ENCODE measurements at places on chromosomes 1 and 21. TPM values are rescaled to one million over a fixed set of nuclear protein-coding genes. Genes with fewer than 3 reads are reported as not detected.

DNA sequence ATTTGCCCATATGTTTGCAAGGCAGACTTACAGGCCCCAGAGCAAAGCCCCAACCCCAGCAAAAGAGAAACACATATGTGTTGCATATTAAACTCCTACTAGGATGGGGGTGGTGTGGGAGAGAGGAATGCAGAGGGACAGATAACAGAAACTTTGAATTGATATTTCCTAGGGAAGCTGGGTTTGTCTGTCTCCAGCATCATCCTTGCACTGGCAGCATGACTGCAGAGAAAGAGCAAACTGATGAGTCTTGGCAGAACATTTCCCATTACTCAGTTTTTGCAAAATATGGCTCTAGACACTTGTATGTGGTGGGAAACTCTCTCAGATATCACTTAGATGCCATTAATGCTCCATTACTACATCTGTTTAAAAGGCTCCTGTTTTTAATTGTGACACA is 43.8 kb upstream of the MARK1 start:
- no peak overlapping the region for H3K27ac ChIP-seq
- H3K4me3 ChIP-seq, result no peak overlapping the region
- H3K27me3 ChIP-seq, result peaks cover 11% of the 10 kb centered on the region

DNA sequence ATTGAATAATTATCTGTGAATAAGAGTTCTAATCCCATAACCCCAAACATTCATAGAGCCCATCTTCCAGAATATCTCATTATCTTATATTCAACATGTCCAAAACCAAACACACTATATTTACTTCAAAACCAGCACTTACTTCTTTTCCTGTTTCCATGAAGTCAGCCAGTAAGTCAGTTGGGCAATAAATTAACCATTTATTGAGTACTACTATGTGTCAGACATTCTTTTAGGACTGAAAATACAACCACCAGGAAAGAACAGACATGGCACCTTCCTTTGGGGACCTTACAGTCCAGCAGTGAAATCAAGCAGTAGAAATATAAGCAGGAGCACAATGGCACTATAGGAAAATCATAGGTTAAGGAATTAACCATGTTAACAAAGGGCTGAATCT is 8.8 kb downstream of the AK5 start:
- H3K27ac ChIP-seq, result no peak overlapping the region
- H3K36me3 ChIP-seq, result no peaks in the 10 kb centered on the region
- DNase-seq, result no peak
- H3K27me3 ChIP-seq, result peaks cover 2% of the 10 kb centered on the region

DNA sequence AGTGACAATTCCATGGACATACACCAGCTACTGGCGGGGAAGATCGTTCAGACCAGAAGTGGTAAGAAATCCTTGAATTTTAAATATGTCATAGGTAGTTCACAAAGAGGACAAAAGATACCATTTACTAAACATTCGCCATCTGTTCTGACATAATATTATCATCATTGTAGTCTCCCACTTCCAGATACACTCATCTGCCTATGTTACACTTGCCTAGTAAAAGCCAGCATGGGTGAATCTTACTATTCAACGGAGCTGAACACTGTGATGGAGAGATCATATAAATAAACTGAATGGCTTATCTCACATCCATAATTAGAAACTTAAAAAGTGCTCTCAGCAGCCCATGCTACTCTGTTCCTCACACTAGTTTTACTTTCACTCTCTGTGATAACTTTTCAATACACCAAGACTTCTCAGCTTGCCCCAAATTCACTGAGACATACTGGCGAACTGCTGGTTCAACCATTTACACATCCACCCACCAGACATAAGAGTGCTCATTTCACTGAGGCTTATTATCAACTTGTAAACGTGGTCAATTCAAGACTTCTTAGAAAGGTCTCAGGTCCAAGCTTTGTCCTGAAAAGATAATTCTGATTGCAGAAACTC is 463 bp upstream of the PRRC2C start:
- no peak for DNase-seq
- H3K4me1 ChIP-seq, result peaks cover 38% of the 10 kb centered on the region
- peaks cover 7% of the 10 kb centered on the region for H3K36me3 ChIP-seq
- peak overlapping the region; percentile 95 for H3K4me3 ChIP-seq
- H3K27me3 ChIP-seq, result no peaks in the 10 kb centered on the region
- H3K27ac ChIP-seq, result peak overlapping the region; percentile 92

The CD5L gene
- total RNA-seq, result not detected

DNA sequence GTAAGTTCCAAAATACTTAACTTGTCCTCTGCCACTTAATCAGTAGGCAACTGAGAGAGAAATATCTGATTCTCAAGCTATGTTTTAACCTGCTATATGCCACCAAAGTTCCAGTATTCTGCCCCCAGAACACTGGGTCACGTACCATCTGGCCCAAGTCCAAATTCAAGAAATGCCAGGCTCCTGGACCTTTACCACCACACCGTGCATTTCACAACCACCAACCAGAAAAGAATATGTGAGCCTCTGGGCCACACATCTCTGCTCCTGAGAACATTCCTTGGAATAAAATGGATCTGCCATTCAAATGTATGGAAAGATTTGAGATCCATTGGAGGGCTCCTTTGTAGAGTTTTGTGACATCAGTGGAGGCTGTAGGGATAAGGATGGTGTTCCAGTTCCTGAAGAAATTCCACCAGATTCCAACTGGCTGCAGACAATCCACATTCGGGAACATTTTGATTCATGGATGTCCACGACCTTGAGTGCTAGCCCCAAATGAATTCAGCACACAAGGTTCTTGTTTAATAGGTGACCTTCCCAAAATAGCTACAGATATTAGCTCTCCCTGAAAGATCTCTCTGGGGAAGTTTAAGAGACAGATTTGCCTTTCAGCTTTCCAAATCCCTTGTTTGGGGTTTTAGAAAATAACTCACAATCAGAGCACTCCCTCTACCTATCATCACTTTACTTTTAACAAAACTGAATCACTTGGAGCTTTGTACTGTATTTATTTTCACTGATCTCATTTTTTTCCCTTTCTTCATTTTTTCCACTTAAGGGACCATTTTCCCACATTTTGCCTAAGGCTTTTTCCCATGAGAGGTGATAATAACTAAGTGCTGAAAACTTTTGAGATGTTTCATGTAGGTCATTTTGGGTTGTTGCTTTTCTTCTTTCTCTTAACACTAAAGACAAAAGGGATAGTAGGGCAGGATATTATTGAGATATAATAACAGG is 128.4 kb upstream of the ZC3H11B start:
- no peaks in the 10 kb centered on the region for H3K27me3 ChIP-seq
- no peaks in the 10 kb centered on the region for H3K36me3 ChIP-seq
- no peak overlapping the region for H3K4me3 ChIP-seq
- no peak for DNase-seq

DNA sequence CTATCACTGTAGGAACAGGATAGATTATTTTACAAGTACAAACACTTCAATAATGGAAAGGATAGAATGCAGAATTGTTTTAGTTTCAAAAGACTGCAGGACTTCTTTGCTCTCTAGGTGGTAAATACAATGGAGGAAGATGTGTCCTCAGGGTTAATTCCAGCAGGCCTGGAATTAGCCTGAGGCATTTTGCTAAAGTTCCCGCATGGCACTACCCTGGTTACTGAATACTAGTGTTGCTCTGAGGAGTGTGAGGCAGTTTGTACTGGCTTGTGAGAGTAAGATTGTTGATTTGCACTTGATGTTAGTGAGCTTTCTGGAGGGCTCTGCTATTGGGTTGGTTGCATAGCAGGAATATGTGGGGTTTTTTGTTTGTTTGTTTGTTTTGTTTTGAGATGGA is 61.4 kb downstream of the FASLG start:
- H3K36me3 ChIP-seq, result peaks cover 5% of the 10 kb centered on the region
- H3K4me1 ChIP-seq, result peaks cover 70% of the 10 kb centered on the region
- H3K4me3 ChIP-seq, result no peak overlapping the region

- peaks cover 14% of the 10 kb centered on the region for H3K4me1 ChIP-seq
- H3K27me3 ChIP-seq, result no peaks in the 10 kb centered on the region
- no peak overlapping the region for H3K4me3 ChIP-seq
- H3K36me3 ChIP-seq, result no peaks in the 10 kb centered on the region
- no peak for DNase-seq
These were observed 1.7 kb downstream of the RLF start for GRCh38 chr1:40162753-40163441.

- H3K27ac ChIP-seq, result no peak overlapping the region
- peaks cover 7% of the 10 kb centered on the region for H3K4me1 ChIP-seq
- H3K27me3 ChIP-seq, result no peaks in the 10 kb centered on the region
- peaks cover 51% of the 10 kb centered on the region for H3K36me3 ChIP-seq
These were observed 61.7 kb downstream of the GPR137B start for GRCh38 chr1:236204039-236204438.

The PLA2G2C gene
- not detected for total RNA-seq

The AHCTF1 gene
- total RNA-seq, result 38.9 TPM

The VHLL gene
- not detected for total RNA-seq

DNA sequence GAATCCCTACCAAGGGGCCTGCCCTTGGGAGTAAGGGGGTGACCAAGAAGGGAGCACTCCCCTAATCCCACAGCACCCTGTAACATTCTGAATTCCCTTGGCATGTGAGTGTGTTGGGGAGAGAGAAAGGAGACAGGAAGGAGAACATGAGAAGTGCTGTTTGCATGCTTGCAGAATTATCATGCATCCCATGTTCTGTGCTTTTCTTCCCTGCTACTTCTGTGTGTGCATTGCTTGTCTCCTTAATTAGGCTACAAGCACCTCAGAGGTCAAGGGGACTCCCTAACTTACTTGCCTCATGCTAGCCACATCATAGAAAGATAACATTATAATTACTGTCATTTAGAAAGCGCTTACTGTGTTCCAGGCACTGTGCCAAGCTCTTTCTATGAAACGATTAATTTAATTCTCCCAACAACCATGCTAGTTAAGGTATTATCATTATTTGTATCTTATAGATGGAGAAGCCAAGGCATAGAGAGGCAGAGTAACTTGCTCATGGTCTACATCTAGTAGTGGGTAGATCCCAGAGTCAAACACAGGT is 11.1 kb downstream of the NOS1AP start:
- DNase-seq, result no peak
- H3K4me1 ChIP-seq, result peaks cover 9% of the 10 kb centered on the region
- H3K27ac ChIP-seq, result no peak overlapping the region
- H3K4me3 ChIP-seq, result no peak overlapping the region

The SLFNL1 gene
- 0.33 TPM for total RNA-seq

DNA sequence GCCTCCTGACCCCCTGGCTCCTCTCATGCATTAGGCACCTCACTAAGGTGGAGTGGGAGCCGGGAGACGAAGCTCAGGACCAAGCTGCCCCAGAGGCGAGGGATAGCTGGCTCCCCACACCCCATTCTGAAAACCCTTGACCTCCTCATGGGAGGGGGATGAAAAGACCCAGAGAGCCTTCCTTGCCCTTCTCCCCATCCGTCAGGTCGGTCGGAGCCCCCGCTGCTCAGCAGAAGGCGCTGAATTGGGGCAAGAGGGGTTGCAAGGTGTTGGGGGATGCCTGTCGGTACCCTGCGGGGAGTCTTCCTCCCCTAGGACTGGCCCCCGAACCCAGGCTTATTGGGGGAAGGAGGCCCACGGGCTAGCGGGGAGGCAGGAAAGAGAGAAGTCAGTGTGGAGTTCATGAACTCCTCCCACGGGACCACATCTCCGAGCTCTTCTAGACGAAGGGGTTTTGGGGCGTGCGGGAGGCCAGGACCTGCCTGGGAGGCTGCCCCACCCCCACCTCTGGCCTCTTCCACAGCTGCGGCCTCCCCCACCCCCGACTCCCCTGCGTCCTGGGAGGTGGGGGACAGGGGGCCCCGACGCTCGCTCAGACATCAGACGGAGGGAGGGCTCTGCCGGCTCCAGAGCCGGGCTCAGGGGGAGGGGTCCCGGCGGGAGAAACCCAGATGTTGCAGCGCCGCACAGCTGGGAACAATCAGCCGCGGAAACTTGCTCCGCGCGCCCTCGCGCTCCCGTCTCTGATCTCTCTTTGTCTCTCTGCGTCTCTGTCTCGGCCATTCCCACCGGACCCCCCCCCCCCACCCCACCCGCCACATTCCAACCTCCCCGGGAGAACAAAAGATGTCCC is 719 bp downstream of the MFAP2 start:
- DNase-seq, result no peak
- H3K4me3 ChIP-seq, result no peak overlapping the region
- H3K36me3 ChIP-seq, result no peaks in the 10 kb centered on the region
- peaks cover 16% of the 10 kb centered on the region for H3K27me3 ChIP-seq
- H3K27ac ChIP-seq, result no peak overlapping the region
- peaks cover 10% of the 10 kb centered on the region for H3K4me1 ChIP-seq

- H3K27ac ChIP-seq, result peak overlapping the region; percentile 88
- no peaks in the 10 kb centered on the region for H3K27me3 ChIP-seq
- H3K36me3 ChIP-seq, result peaks cover 35% of the 10 kb centered on the region
- peaks cover 62% of the 10 kb centered on the region for H3K4me1 ChIP-seq
- no peak for DNase-seq
These were observed 3.4 kb downstream of the RUNX3 start for GRCh38 chr1:24926563-24927249.

All from natural killer cell treated with Interleukin-12 subunit alpha and Interleukin-12 subunit beta and Interleukin-15 and Interleukin-18, amount 100 ng/mL, for 72 hours (primary cell).